ENCODE measurements at places on chromosomes 4 and X.
A peak's percentile ranks its signal among the peaks of the same experiment; 100 is the strongest.

DNA sequence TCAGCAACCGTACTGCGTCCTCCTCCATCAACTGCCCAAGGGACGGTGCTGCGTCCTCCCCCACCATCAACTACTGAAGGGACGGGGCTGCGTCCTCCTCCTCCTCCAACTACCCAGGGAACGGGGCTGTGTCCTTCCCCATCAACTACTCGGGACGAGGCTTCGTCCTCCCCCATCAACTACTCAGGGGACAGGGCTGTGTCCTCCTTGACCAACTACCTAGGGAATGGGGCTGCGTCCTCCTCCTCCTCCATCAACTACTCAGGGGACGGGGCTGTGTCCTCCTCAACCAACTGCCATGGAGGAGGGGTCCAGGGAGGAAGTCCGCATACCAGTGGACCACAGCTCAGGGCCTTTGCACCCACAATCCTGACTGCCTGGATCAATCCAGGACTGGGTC is 24.4 kb downstream of the PPP2R3B start:
- no peak overlapping the region for H3K4me3 ChIP-seq
- H3K27ac ChIP-seq = no peak overlapping the region
- H3K4me1 ChIP-seq = no peaks in the 10 kb centered on the region
- no peaks in the 10 kb centered on the region for H3K27me3 ChIP-seq
- no peak for DNase-seq

- H3K4me1 ChIP-seq = peaks cover 39% of the 10 kb centered on the region
- no peaks in the 10 kb centered on the region for H3K27me3 ChIP-seq
- no peak overlapping the region for H3K4me3 ChIP-seq
- DNase-seq = no peak
- H3K36me3 ChIP-seq = no peaks in the 10 kb centered on the region
- H3K27ac ChIP-seq = no peak overlapping the region
These were observed 7.5 kb downstream of the STOX2 start for GRCh38 chr4:183912585-183912984.

GRCh38 chr4:186979961-186980745 is 256.5 kb upstream of the FAT1 start:
- H3K4me1 ChIP-seq = peaks cover 23% of the 10 kb centered on the region
- H3K36me3 ChIP-seq = no peaks in the 10 kb centered on the region
- no peak for DNase-seq
- H3K4me3 ChIP-seq = peak overlapping the region; percentile 14

DNA sequence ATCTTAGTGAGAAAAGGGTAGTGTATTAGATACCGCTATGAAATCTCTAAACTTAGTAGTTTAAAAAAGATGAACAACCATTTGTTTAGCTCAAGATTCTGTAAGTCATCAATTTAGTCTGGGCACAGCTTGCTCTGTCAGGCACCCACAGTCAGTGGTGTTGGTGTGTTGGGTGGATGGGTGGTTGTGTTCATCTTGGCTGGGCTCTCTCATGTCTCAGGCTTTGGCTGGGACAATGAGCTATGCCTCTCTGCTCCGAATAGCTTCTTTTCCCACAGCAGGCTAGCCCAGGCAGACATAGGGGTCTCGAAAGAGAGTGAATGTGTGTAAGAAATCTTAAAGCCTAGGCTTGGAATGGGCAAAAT is 127.0 kb upstream of the GATB start:
- no peak for DNase-seq
- H3K27me3 ChIP-seq = peaks cover 4% of the 10 kb centered on the region
- no peak overlapping the region for H3K27ac ChIP-seq
- no peak overlapping the region for H3K4me3 ChIP-seq
- no peaks in the 10 kb centered on the region for H3K4me1 ChIP-seq

GRCh38 chr4:6731780-6732179 is 15.8 kb downstream of the BLOC1S4 start:
- no peaks in the 10 kb centered on the region for H3K36me3 ChIP-seq
- no peak overlapping the region for H3K4me3 ChIP-seq
- DNase-seq = no peak
- no peaks in the 10 kb centered on the region for H3K27me3 ChIP-seq
- peaks cover 2% of the 10 kb centered on the region for H3K4me1 ChIP-seq
- H3K27ac ChIP-seq = no peak overlapping the region

- no peak for DNase-seq
- H3K27me3 ChIP-seq = no peaks in the 10 kb centered on the region
- no peak overlapping the region for H3K27ac ChIP-seq
- no peaks in the 10 kb centered on the region for H3K36me3 ChIP-seq
These were observed 46.3 kb upstream of the LEF1 start for GRCh38 chr4:108215055-108215454.

DNA sequence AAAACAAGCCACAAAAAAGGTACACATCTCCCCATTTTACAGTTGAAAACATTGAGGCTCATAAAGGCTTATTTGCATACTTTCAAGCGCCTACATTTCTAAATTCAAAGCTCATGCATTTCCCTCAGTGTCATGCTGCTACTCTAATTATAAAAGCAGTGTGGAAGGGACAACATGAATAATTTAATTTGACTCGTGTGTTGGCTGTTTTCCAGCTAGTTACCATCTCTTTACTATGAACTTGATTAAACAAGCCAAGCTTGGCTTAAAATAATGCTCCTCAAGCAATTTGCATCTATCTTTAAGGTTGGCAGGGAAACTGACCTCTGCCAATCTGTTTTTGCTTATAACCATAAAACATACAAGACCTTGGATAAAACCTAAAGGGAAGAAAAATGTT is 252.5 kb upstream of the NEIL3 start:
- H3K4me1 ChIP-seq = no peaks in the 10 kb centered on the region
- no peaks in the 10 kb centered on the region for H3K27me3 ChIP-seq
- no peaks in the 10 kb centered on the region for H3K36me3 ChIP-seq
- DNase-seq = no peak
- H3K27ac ChIP-seq = no peak overlapping the region

GRCh38 chr4:74682567-74683359 is 111.6 kb downstream of the BTC start:
- no peak overlapping the region for H3K4me3 ChIP-seq
- H3K4me1 ChIP-seq = peaks cover 3% of the 10 kb centered on the region
- H3K27me3 ChIP-seq = peaks cover 6% of the 10 kb centered on the region
- no peaks in the 10 kb centered on the region for H3K36me3 ChIP-seq

DNA sequence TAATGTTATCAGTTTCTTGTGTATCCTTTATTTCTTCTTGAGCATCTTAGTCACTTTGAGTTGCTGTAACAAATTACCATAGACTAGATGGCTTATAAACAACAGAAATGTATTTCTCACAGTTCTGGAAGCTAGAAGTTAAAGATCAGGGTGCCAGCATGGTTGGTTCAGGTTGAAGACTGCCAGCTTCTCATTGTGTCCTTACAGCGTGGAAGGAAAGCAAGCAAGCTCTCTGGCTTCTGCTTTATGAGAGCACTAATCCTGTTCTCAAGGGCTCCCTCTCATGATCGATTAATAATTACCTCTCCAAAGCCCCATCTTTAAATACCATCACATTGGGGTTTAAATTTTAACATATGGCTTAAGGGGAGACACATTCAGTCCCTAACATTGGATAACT is 497.2 kb downstream of the RAPGEF2 start:
- DNase-seq = no peak
- no peak overlapping the region for H3K27ac ChIP-seq
- H3K27me3 ChIP-seq = no peaks in the 10 kb centered on the region
- H3K4me3 ChIP-seq = no peak overlapping the region

DNA sequence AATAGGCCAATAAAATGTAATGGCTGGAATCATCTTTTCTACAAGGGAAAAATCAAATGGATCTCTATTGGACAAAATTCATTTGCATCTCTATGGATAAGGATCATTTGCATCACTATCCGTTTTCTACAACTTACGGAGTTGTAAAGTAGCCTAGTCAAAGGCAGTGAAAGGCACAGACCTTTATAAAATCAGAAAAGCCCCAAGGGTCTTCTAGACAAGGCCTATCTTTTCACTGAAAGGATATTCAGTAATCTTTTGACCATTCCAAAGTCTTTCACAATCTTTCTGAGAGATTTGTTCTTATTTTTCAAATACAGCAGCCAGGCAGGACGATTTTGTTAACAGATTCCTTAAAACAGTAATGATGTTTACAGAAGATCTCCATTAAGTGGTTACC is 119.5 kb upstream of the JADE1 start:
- peaks cover 2% of the 10 kb centered on the region for H3K36me3 ChIP-seq
- no peak for DNase-seq
- H3K27me3 ChIP-seq = no peaks in the 10 kb centered on the region
- peaks cover 9% of the 10 kb centered on the region for H3K4me1 ChIP-seq
- no peak overlapping the region for H3K4me3 ChIP-seq
- no peak overlapping the region for H3K27ac ChIP-seq

GRCh38 chr4:165360041-165360695 is 18.6 kb upstream of the CPE start:
- H3K27me3 ChIP-seq = no peaks in the 10 kb centered on the region
- no peaks in the 10 kb centered on the region for H3K36me3 ChIP-seq
- H3K27ac ChIP-seq = no peak overlapping the region
- H3K4me1 ChIP-seq = peaks cover 15% of the 10 kb centered on the region
- H3K4me3 ChIP-seq = no peak overlapping the region

- H3K36me3 ChIP-seq = no peaks in the 10 kb centered on the region
- DNase-seq = no peak
- no peak overlapping the region for H3K4me3 ChIP-seq
These were observed 174.9 kb upstream of the MXRA5 start for GRCh38 chrX:3521396-3521795.

DNA sequence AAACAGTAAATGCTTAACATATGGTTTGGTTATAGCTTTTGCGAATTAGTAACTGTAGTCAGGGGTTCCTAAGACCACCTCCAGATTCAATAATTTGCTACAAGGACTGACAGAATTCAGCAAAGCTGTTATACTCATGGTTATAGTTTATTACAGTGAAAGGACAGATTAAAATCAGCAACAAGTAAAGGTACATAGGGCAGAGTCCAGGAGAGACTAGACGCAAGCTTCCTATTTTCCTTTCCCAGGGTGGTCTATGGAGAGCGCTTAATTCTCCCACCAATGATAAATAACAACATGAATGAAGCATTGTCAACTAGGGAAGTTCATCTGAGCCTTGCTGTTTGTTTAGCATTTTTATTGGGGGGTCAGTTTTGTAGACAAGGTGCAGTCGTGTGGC is 5.9 kb downstream of the NSUN7 start:
- no peaks in the 10 kb centered on the region for H3K27me3 ChIP-seq
- no peak overlapping the region for H3K27ac ChIP-seq
- no peak for DNase-seq
- H3K4me1 ChIP-seq = peaks cover 21% of the 10 kb centered on the region

- H3K36me3 ChIP-seq = no peaks in the 10 kb centered on the region
- no peak overlapping the region for H3K27ac ChIP-seq
- no peak for DNase-seq
These were observed 317.4 kb downstream of the IQCM start for GRCh38 chr4:149498246-149498645.

GRCh38 chr4:116573540-116573939 is 511.8 kb downstream of the TRAM1L1 start:
- peaks cover 2% of the 10 kb centered on the region for H3K36me3 ChIP-seq
- no peaks in the 10 kb centered on the region for H3K4me1 ChIP-seq
- no peak overlapping the region for H3K4me3 ChIP-seq

- H3K27ac ChIP-seq = no peak overlapping the region
- H3K27me3 ChIP-seq = peaks cover 76% of the 10 kb centered on the region
- DNase-seq = no peak
- H3K4me3 ChIP-seq = peak overlapping the region; percentile 62
- peaks cover 7% of the 10 kb centered on the region for H3K4me1 ChIP-seq
These were observed 5.7 kb downstream of the SPON2 start for GRCh38 chr4:1166509-1167243.

Data from mesothelial cell of epicardium (in vitro differentiated cells).